ENCODE measurements at places on chromosomes 1 and 21.

DNA sequence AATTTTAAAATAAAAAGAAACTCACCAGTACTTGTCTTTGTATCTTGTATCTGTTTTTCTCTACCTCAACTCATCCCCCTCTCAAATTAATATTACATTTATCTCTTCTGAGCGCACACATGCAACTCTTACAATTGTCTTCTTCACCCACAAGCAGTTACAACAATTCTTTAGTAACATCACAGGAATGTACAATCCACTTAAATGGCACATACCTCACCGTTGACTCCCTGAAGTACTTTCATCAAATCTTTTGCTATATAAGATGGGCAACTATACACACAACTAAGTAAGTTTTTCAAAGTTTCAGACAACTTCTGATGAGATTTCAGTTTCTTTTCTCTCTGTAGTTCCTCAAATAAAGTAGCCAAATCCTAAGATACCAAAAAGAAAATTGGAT lies 28.3 kb downstream of the HEATR1 start:
- DNase-seq = no peak

- peak; percentile 15 for DNase-seq
Measured at GRCh38 chr1:15384301-15384901, 25.3 kb upstream of the EFHD2 start.

DNA sequence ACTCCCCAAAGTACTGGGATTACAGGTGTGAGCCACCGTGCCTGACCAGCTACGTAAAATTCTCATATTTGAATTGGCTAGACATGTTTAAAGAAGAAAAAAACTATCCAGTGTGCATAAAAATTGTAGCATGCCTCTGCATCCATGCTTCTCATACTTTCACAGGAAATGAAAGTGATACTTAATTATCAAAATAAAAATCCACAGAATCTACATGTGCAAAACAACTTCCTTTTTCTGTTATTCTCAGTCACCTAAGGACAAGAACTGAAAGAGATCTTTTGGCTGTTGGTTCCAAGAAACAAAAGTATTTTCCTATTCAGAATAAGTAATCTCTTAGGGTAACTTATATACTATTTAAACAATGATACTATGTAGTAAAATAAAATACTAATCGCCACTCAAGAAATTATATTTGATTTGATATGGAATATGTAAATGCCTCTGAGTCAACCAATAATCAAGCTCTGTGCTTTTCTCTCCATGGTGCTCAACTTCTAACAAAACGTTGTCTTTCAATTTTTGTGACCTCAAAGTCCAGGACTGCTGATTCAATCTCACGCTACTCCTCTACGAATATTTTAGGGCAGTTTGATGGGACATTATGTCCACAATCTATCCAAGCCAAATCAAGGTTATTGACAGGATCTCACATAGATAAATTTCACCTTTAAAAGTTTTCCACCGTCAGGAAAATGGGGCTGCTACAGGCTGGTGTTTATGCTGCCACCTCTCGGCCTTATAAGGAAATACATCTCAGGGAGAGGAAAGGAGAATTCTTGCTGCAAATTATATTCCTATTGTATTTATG lies 102.7 kb downstream of the ZNF281 start:
- DNase-seq = no peak

DNA sequence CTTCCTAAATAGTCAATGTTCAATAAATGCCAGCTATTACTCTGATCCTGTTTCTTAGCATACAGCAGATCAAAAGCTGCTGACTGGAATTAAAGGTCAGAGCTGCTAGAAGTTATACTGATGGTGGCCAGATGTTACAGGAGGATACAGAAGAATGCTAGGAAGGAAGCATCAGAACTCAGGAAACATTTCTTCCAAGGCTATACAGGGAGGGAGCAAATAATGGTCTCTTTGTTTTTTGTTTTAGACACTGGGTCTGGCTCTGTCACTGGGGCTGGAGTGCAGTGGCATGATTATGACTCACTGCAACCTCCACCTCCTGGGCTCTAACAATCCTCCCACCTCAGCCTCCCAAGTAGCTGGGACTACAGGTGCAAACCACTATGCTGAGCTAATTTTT lies 175.5 kb downstream of the RGS7 start:
- no peak for DNase-seq

DNA sequence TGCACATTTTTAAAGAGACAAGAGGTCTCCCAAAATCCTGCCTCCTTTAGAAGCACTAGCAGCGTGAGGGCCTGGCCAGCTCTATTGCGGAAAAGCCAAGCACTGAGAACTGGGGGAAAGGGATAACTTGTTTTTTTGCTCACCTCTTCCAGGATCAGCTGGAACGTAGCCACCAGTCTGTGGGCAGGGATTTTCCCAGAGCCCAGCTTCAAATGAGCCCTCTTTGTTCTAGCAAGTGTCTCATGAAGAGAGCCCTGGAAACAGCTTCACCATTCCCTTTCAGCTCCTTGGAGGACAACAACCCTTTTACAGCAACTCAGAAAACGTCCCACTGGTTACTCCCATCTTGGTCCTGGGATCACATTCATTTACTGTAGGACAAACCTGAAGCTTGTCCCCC lies 195.4 kb downstream of the LMX1A start:
- no peak for DNase-seq

GRCh38 chr1:24644100-24644384 lies 940 bp downstream of the SRRM1 start:
- DNase-seq = no peak

GRCh38 chr1:19432943-19433718 lies 52.2 kb downstream of the CAPZB start:
- no peak for DNase-seq

DNA sequence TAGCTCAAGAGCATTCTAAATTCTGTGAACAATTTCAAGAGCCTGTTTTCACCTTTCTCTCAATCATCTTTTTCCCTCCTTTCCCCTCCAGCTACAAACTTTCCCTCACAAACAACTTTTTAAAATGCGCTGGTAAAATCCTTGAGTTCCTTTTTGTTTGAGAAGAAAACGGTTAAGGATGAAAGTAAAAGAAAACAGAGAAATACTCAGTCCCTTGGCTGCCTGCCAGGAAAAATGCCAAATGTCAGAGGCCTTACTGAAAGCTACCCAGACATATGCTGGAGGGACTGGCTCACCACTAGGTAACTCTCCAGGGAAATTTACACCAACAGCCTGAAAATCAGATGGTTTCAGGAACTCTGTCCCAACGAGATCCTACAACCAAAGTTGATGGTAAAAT lies 11.0 kb upstream of the SERBP1 start:
- DNase-seq = no peak

- no peak for DNase-seq
Measured at GRCh38 chr1:88847643-88848042, 43.7 kb downstream of the GTF2B start.

DNA sequence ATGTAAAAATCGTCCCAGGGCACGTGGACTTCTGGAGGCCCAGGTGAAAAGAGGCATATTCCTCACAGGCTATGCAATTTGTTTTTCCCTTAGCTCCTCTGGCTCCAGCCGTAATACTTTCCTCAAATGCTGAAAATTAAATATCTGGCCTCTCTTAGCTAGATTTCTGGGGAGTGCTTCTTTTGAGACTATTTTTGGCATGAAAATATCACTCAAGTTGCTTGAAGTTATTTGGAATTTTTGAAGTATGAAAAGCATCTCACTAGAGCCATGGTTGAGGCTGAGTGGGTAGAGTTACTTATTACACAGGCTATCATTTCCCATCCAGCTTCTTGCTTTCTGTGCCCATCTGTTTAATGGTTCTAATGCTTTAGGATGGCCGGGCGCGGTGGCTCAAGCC lies 59.7 kb downstream of the MYOM3 start:
- no peak for DNase-seq

DNA sequence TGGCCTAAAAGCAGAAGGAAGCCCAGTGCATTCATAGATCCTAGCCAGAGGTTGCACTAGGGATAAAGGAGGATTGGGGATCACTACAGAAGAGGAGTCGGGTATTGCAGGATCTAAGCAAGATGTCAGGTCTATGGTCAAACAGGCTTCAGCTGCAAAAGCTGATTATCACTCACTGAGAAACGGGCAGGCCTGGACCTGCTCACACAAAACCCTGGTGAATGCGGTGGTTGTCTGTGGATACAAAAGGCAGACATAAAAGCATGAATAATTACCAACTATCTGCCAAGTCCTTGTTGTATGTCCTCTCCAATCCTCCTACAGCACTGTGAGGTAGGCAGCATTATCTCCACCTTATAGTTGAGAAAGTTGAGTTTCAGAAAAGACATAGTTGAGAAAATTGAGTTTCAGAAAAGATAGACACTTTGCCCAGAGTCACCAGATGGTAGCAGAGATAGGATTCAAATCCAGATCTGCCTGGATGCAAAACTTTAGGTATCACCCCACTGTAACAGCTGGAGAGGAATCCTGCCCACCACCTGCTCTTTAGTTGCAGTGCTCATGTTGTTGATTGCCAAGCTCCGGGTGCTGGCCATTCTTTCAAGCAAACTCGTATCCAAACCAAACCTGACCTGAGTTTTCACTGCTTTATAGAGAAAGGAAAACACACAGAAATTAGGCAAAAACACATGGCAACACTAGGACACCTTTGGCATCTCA lies 49.6 kb upstream of the HOOK1 start:
- DNase-seq = no peak

DNA sequence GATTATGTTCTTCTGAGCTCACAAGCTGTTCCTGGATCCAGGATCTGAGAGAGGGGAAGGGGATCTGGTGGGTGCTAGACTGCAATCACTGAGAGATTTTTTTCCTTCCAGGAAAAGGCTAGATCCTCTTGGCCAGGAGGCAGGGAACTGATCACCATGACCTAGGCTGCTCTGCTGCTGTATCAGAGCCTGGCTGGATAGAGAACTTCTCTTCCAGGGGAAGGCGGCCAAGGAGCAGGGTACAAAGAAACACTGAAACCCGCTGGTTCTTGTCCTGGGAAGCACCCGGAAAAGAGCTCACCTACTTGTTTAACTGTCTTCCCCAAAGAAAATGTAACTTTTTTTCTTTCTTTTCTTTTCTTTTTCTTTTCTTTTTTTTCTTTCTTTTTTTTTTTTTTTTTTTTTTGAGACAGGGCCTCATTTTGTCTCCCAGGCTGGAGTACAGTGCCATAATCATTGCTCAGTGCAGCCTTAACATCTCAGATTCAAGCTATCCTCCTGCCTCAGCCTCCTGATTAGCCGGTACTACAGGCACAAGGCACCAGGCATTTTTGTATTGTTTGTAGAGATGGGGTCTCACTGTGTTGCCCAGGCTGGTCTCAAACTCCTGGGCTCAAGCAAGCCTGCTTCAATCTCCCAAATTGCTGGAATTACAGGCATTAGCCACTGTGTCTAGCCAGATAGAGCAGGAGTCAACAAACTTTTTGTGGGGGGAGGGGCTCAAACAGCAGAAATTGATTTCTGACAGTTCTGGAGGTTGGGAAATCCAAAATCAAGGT lies 12.4 kb upstream of the RPS6KA1 start:
- DNase-seq = no peak

DNA sequence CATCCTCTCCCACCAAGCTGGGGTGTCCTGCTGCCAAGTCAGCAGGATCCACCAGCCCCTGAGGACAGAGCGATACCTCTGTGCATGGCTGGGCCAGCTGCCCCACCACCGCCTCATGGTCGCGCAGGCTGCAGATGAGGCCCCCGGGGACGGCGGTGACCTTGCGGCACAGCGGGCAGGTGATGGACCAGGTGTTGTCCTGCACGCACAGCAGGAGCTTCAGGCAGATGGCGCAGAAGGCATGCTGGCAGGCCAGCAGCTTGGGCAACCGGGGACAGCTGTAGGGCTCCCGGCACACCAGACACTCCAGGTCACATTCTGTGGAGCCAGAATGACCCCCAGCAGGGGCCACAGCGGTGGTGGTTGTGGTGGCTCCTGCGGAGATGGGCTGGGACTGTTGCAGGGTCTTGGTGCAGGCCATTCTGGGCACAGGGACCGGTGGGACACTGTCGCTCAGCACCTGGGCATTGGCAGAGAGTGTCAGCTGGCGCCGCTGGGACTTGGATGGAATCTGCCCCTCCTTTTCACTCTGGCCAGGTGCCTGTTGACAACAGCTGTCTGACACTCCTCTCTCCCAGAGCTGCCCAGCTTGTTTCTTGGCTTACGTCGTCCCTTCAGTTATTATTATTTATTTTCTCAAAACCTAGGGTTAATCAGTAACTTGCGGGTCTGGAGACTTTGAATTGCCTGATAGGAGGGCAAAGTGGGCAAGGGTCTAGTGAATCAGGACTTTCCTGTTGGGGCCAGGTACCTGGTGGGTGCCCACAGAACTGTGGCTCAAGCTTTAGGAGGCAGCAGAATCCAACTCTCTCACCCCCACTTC lies at the start of gene RNF186:
Gene RNF186, minus strand, starts transcription at position 603 of the 823 bp plus-strand sequence. Its CDS starts 182 bp downstream, at position 421.
- no peak for DNase-seq

GRCh38 chr1:94542088-94542870 lies 720 bp upstream of the F3 start:
- DNase-seq = no peak

GRCh38 chr1:89484092-89485038 lies 40.3 kb upstream of the LRRC8B start:
- no peak for DNase-seq

DNA sequence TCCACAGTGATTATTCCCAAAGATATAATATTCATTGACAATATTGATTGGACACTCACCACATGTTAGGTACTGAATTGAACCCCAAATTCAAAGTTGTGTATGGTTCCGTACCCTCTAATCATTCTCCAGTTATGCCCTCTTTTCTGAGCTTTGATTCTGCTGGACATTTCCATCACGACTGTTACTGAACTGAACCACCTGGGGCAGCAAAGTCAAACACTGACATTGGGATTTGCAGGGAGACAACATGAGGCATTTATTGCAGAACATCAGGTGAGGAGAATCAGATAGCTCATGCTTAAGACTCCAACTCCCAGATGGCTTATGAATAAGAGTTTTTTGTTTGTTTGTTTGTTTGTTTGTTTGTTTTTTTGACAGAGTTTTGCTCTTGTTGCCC lies 420.9 kb downstream of the DISC1 start:
- no peak for DNase-seq

DNA sequence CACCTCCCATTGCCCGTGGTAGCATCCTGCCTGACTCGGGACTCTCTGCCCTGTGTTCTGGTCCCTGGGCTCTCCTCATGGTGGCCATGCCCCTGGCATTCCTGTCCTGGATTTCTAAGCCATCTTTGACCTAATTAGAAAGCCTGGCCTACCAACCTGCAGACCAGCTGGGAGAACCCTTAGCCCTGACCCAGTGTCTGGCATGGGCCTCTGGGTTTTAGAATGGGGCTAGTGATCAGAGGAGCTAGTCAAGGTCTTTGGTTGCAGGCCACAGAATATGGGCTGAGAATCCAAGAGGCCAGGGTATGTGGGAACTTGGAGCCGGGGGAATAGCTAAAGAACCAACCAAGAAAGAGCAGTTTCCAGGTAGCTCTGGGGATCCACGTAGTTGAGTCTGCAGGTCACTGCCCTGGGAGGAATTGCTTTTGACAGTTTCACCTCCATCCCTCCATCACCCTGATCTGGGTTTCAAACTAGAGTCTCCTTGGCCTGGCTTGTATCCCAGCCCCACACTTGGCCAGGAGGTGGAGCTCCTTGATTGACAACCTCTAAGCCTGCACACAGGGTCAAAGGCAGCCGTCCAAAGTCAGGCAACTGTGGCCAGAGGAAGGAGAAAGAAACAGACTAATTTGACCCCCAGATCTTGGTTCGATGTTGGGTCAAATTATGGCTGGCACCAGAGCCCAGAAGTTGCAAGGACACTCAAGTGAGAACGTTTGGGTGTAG lies 54.7 kb upstream of the ABCG1 start:
- DNase-seq = peak; percentile 16
